Endodermal cell (in vitro differentiated cells): ENCODE measurements at places on chromosomes 7 and 10. TPM values are rescaled to one million over a fixed set of nuclear protein-coding genes. Genes with fewer than 3 reads are reported as not detected.
A peak's percentile ranks its signal among the peaks of the same experiment; 100 is the strongest.

CPA2 gene
- total RNA-seq = 0.32 to 0.70 TPM (median 0.66 TPM) in 3 replicates

FOXI2 gene
- total RNA-seq = 0.28 to 1.3 TPM (median 1.0 TPM) in 3 replicates

VSIR gene
- 0.07 to 0.42 TPM in 2 of 3 replicates, not detected in the other for total RNA-seq

SLC18A2 gene
- 0.24 to 0.99 TPM (median 0.34 TPM) in 3 replicates for total RNA-seq

TTYH3 gene
- 113 to 155 TPM (median 145 TPM) in 3 replicates for total RNA-seq

CACNA2D1 gene
- total RNA-seq = 21.1 and 26.8 TPM in 2 replicates

- no peak for DNase-seq
- H3K4me1 ChIP-seq = peaks cover 6% of the 10 kb centered on the region
- peak overlapping the region; percentile 69 for H3K27ac ChIP-seq
- H3K36me3 ChIP-seq = no peaks in the 10 kb centered on the region
- no peak overlapping the region for H3K4me3 ChIP-seq
Observed at GRCh38 chr10:93991114-93991513, 2.6 kb upstream of the PLCE1 start.

GRCh38 chr7:125930848-125931247 lies 1001.2 kb upstream of the POT1 start:
- DNase-seq = no peak
- H3K27me3 ChIP-seq = no peaks in the 10 kb centered on the region
- H3K4me3 ChIP-seq = no peak overlapping the region
- peaks cover 12% of the 10 kb centered on the region for H3K4me1 ChIP-seq
- H3K36me3 ChIP-seq = peaks cover 3% of the 10 kb centered on the region
- no peak overlapping the region for H3K27ac ChIP-seq

- no peaks in the 10 kb centered on the region for H3K36me3 ChIP-seq
- DNase-seq = peak; percentile 11
- no peak overlapping the region for H3K4me3 ChIP-seq
Observed at GRCh38 chr10:1661859-1662437, 75.4 kb downstream of the ADARB2 start.

- peaks cover 5% of the 10 kb centered on the region for H3K27me3 ChIP-seq
- H3K4me3 ChIP-seq = no peak overlapping the region
- DNase-seq = no peak
- no peak overlapping the region for H3K27ac ChIP-seq
Observed at GRCh38 chr7:144027974-144028373, 20.8 kb upstream of the OR2A5 start.

- H3K27me3 ChIP-seq = no peaks in the 10 kb centered on the region
- no peaks in the 10 kb centered on the region for H3K36me3 ChIP-seq
- H3K27ac ChIP-seq = no peak overlapping the region
- no peak for DNase-seq
Observed at GRCh38 chr7:18638594-18639452, 143.3 kb downstream of the HDAC9 start.

- H3K36me3 ChIP-seq = no peaks in the 10 kb centered on the region
- H3K27ac ChIP-seq = no peak overlapping the region
- H3K4me3 ChIP-seq = no peak overlapping the region
Observed at GRCh38 chr7:43004082-43004481, 71.9 kb downstream of the MRPL32 start.

TRIM50 gene
- 0.18 and 0.24 TPM in 2 replicates for total RNA-seq

- no peak for DNase-seq
- H3K4me3 ChIP-seq = no peak overlapping the region
- H3K4me1 ChIP-seq = no peaks in the 10 kb centered on the region
- no peaks in the 10 kb centered on the region for H3K27me3 ChIP-seq
Observed at GRCh38 chr10:12875100-12875499, 126.4 kb downstream of the CCDC3 start.

DNA sequence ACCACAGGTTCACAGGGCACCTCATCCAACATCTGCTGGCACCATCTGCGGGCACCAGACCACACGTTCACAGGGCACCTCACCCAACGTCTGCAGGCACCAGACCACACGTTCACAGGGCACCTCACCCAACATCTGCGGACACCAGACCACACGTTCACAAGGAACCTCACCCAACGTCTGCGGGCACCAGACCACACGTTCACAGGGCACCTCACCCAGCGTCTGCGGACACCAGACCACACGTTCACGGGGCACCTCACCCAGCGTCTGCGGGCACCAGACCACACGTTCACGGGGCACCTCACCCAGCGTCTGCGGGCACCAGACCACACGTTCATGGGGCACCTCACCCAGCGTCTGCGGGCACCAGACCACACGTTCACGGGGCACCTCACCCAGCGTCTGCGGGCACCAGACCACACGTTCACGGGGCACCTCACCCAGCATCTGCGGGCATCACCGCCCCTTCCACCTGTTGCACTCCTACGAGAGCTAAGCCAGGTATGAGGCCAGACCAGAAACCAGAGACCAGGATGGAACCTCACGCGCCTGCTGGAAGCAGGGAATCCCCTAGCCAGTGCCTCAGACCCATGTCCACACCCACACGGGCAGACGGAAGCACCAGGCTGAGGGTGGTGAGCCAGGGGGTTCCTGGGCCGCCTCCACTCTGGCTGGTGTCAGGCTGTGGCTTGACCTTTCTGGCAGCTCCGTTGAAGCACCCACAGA lies 182.8 kb downstream of the MAD1L1 start:
- H3K4me3 ChIP-seq = no peak overlapping the region
- no peak for DNase-seq
- H3K36me3 ChIP-seq = peaks cover 3% of the 10 kb centered on the region
- H3K4me1 ChIP-seq = no peaks in the 10 kb centered on the region

DNA sequence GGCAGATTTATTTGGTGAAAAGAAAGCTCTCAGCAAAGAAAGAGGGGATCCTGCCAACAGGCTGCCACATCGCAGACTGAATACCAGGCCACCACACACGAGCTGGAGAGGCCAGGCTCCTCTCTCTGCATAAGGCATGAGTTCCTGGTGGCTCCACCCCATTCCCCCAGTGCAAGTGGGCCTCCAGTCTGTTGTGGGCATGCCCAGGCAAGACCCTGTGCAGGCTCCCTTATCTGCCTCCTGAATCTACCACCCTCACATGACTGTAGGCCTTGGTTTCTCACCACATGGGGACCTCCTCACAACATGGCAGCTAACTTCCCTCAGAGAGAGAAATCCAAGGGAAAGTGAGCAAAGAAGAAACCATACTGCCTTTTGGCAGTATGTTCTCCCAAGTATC lies 26.7 kb upstream of the CUL1 start:
- no peaks in the 10 kb centered on the region for H3K4me1 ChIP-seq
- DNase-seq = no peak
- H3K27ac ChIP-seq = no peak overlapping the region
- H3K36me3 ChIP-seq = no peaks in the 10 kb centered on the region
- no peaks in the 10 kb centered on the region for H3K27me3 ChIP-seq

GRCh38 chr7:98194672-98195457 lies 16.4 kb upstream of the BHLHA15 start:
- no peaks in the 10 kb centered on the region for H3K27me3 ChIP-seq
- H3K36me3 ChIP-seq = peaks cover 47% of the 10 kb centered on the region
- H3K4me1 ChIP-seq = no peaks in the 10 kb centered on the region
- no peak for DNase-seq
- no peak overlapping the region for H3K4me3 ChIP-seq

- no peaks in the 10 kb centered on the region for H3K4me1 ChIP-seq
- DNase-seq = no peak
- H3K27me3 ChIP-seq = no peaks in the 10 kb centered on the region
Observed at GRCh38 chr10:10901906-10902305, 115.8 kb upstream of the CELF2 start.

DNA sequence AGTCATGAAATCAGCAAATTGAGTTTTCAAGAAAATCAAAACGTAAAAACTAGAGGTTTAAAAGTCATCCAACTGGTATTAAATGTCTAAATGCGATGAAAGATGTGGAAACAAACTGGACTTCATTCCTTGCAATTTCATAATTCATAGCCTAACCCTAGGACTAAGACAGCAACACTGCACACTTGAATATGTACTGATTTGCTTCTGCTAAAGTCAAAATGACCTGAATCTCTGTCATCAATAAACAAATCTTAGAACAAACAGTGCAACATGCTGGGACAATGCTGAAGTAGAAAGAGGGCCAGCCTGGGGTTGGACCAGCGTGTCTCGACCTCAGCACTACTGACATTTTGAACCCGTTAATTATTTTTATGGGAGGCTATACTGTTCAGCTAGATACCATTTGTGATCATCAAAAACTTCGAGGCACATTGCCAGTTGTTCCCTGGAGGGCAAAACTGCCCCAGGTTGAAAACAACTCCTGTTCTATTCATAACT lies 47.1 kb downstream of the MYOF start:
- H3K36me3 ChIP-seq = peaks cover 20% of the 10 kb centered on the region
- no peaks in the 10 kb centered on the region for H3K27me3 ChIP-seq
- H3K27ac ChIP-seq = no peak overlapping the region
- H3K4me3 ChIP-seq = no peak overlapping the region

DNA sequence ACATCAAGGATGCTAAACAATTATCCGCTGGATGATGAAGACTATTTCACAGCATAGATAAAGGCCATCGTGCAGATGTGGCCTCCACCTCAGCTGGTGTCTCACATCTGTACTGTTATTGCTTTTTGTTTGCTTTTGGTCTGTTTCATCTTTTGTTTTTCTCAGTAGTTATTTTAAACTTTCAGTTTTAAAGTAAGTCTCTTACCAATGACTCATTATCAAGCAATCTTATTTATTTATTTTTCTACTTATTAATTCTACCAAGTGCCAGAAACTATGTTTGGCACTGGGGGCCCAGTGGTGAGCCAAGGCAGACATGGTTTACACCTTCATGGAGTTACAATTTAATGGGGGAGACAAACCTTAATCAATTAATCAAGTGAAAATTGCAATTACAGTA lies 250.9 kb upstream of the TMEM72 start:
- no peak for DNase-seq
- no peak overlapping the region for H3K4me3 ChIP-seq
- H3K27ac ChIP-seq = no peak overlapping the region
- no peaks in the 10 kb centered on the region for H3K4me1 ChIP-seq

DNA sequence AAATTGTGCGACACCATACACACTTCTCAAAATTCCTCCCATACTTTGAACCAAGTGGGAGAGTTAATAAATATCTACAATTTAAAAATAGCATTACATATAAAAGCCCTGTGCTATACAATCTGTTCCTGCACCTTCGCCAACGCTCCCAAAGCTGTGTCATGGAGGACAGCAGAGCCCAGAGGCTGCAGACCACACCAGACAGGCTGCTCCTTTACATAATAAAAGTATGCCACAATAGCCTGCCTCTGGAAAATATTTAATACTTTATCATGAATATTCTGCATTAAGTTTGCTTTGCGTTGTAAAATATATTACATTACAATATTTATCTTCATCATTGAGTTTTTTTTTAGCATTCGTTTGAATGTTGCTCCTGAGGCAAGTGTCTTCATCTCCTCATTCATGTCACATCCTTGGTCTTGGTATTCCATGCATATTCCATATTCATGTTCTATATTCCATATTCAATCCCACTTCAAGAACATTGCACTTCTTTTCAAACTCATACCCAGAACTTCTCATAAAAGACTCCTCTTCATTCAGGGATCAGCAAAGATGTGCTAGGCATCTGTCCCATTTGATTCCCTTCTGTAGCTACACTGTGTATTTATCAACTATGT lies 663.9 kb downstream of the POM121L12 start:
- DNase-seq = no peak
- no peak overlapping the region for H3K4me3 ChIP-seq
- H3K4me1 ChIP-seq = no peaks in the 10 kb centered on the region
- H3K27me3 ChIP-seq = no peaks in the 10 kb centered on the region
- H3K36me3 ChIP-seq = no peaks in the 10 kb centered on the region

SPDYE5 gene
- total RNA-seq = not detected in 2 replicates

DNA sequence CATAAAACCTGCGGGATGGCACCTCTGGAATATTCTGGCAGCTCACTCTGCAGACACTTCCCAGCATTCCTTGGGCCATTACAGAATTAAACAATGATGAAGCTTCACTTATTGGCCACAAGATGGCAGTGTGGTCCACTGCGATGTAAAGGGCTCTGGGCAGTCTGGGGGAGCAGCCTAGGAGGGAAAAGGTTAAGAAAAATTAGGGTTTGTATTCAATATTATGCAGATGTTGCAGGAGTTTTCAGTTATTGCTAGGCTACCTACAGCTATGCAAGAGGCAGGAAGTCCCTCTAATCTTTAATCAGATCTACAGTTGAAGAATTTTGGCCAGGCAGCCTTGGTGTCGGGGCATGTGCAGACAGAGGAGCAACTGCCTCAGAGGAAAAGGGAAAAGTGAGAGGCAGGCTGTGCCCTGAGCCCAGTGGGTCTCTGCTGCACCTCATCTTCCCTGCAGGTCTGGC lies 233.2 kb upstream of the PRSS1 start:
- no peaks in the 10 kb centered on the region for H3K27me3 ChIP-seq
- H3K4me1 ChIP-seq = no peaks in the 10 kb centered on the region
- no peak overlapping the region for H3K27ac ChIP-seq
- H3K36me3 ChIP-seq = no peaks in the 10 kb centered on the region

GRCh38 chr7:95404316-95404865 lies 8.2 kb upstream of the PON3 start:
- H3K27me3 ChIP-seq = no peaks in the 10 kb centered on the region
- no peaks in the 10 kb centered on the region for H3K4me1 ChIP-seq
- H3K4me3 ChIP-seq = no peak overlapping the region
- DNase-seq = no peak

PLAU gene
- total RNA-seq = 3.3 to 8.1 TPM (median 3.4 TPM) in 3 replicates

DNA sequence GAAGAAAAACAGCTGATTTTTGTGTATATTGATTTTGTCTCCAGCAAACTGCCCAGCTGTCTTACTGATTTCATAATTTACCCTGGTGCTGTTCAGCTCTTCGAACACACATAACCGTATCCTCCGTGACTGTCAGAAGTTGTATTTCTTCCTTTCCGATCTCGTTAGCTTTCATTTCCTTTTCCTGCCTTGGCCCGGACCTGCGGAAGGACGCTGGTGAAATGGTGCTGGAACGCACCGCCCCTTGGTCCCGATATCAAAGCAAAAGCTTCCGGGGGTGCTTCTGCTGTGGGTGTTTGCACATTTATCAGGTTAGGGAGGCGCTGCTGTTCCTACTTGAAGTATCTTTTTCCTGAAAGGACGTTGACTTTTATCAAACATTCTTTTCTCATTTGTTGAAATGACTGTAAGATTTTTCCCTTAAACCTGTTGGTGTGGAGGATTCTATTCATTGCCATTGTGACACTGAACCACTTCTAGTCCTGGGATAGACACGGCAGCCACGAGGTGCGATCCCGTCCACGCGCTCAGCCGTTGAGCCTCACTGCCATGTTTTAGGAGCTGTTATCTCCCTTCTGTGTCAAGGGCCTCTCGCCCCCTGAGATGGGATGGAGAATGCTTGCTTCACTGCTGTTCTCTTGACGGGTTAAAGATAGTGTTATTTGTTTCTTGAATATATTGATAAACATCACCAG lies 72.6 kb downstream of the FOXL3 start:
- no peak overlapping the region for H3K4me3 ChIP-seq
- no peaks in the 10 kb centered on the region for H3K4me1 ChIP-seq
- H3K27ac ChIP-seq = no peak overlapping the region
- no peaks in the 10 kb centered on the region for H3K36me3 ChIP-seq

DNA sequence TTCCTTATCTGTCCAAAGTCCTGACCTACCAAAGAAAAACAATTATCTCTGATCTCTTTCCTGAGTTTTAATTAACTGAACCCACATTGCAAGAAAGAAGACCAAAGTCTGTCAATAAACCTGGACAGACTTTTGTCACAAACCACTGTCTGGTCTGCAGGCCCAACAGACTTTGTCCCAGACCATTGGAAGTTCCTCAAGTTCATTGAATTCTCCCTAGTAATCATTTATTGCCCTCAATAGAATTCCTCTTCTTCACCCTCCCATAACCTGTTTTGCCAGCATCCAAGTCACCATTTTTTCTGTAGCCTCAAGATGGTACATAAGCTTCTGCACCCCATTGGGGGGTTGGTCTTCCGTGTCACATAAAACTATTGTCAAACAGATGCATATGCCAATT lies 3.9 kb upstream of the DNMBP start:
- DNase-seq = no peak
- H3K4me1 ChIP-seq = peaks cover 2% of the 10 kb centered on the region
- H3K36me3 ChIP-seq = no peaks in the 10 kb centered on the region
- no peak overlapping the region for H3K27ac ChIP-seq
- no peaks in the 10 kb centered on the region for H3K27me3 ChIP-seq

SH2D4B gene
- 0.13 TPM in 1 of 2 replicates, not detected in the other for total RNA-seq
